Endodermal cell (in vitro differentiated cells): ENCODE measurements at places on chromosomes 13 and 19. TPM values are rescaled to one million over a fixed set of nuclear protein-coding genes. Genes with fewer than 3 reads are reported as not detected.

- DNase-seq: no peak
These were observed 9.8 kb downstream of the KBTBD6 start for GRCh38 chr13:41122838-41123237.

GRCh38 chr19:53463263-53463662, 4.3 kb upstream of the ZNF813 start:
- peak; percentile 94 for DNase-seq

DNA sequence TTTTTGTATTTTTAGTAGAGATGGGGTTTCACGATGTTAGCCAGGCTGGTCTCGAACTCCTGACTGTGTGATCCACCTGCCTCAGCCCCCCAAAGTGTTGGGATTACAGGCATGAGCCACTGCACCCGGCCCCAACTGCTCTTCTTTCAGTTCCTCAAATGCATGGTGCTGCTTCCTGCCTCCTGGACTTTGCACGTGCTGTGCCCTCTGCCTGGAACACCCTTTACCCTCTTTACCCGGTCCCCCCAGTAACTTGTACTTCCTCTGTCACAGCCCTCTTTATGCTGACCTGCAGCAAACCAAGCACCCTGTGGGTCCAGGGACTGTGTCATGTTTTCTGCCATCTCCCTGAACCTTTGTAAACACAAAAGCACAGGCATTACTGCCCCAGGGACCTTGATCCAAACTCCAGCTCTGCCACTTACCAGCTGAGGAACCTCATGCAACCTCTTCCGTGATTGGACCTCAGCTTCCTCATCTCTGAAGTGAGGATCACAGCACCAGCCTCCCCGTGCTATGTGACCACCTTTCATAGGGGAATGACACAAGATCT, 3.8 kb downstream of the BLVRB start:
- no peak for DNase-seq

DNA sequence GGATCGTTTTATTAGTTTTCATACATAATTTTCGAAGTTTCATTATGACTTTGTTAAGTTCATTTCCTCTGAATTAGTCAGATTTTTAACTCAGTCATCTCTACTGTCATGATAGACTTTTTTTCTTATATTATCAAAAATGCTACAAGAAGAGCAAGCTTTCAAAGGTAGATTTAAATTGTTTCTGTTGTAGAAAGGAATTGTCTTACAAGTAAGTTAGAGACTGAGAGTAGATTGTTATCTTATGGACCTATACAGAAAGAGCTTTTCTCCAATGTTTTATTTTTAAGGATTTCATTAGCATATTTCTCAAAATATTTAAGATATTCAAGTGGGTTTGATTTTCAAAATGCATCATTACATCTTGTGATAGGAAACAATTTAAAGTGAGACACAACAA, 2.7 kb downstream of the MAB21L1 start:
- no peak for DNase-seq

GRCh38 chr13:75492389-75492788, 10.4 kb upstream of the TBC1D4 start:
- DNase-seq: no peak

DNA sequence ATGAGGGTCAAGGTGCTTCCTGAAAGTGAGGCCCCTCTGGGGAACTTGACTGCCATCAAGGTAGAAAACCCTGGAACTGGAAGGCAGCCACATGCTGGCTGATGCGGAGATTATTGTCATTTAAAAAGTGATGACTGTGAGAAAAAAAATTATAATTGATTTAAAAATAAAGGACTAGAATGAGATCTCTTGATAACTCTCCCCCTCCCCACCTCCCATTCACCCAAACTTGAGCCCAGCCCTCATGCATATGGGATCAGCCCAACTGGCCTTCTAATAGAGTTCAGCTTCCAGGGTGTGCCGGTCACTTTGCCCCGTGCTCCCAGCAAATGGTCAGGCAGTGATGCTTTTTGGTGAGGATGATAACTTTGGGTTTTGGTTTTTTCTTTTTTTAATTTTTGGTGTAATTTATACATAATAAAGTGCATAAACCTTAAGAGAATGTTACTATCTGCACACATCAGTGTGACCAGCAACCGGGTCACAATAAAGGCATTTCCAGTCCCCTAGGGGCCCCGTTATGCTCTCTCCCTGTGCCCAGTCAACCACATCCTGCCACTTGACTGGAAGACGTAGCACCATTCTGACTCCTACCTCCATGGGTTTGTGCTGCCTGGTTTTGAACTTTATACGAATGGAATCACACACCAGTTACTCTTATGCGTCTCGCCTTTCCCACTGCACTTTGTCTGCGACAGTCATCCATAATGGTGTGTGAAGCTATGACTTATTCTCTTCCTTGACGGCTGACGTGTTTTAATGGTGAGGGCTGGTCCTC, 187.9 kb downstream of the USP12 start:
- no peak for DNase-seq

CYSLTR2 gene
- total RNA-seq: not detected in 2 replicates

DNA sequence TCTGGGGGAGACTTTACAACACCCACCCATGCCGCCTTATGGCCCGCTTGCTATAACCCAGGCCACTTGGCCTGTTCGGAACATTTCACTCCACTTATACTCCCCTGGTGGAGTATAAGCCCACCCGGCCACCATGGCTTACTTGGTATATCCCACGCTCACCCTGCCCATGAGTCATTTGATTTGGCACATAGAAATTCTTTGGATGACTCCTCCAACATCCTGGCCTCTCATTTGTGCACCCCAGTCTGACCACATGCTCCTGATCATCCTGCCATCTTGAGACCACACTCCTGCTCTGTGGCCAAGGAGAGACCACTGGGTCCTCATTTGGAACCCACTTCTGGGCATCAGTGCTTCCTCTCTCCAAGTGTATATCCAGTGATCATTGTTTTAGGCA, 5.2 kb downstream of the SPACA6 start:
- DNase-seq: no peak

- DNase-seq: no peak
These were observed 294.6 kb upstream of the MIR17HG start for GRCh38 chr13:91052876-91053275.

DNA sequence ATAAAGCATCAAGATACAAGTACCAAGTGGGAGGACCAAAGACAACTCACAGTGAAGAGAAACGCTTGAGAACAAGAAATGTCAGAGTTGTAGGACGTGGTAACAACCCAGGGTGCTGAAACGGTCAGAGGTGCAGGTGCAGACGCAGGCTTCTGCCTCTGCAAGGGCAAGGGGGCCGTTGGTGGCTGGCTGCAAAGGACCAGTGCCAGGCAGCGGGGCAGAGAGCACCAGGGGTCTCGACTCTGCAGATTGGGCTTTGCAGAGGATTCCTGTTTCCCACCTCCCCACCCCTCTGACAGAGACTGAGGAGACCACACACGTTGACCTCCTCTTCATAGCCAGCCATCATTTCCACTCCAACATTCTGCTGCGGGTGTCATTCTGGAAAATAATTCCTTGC, 38.3 kb downstream of the RAB20 start:
- DNase-seq: no peak

DNA sequence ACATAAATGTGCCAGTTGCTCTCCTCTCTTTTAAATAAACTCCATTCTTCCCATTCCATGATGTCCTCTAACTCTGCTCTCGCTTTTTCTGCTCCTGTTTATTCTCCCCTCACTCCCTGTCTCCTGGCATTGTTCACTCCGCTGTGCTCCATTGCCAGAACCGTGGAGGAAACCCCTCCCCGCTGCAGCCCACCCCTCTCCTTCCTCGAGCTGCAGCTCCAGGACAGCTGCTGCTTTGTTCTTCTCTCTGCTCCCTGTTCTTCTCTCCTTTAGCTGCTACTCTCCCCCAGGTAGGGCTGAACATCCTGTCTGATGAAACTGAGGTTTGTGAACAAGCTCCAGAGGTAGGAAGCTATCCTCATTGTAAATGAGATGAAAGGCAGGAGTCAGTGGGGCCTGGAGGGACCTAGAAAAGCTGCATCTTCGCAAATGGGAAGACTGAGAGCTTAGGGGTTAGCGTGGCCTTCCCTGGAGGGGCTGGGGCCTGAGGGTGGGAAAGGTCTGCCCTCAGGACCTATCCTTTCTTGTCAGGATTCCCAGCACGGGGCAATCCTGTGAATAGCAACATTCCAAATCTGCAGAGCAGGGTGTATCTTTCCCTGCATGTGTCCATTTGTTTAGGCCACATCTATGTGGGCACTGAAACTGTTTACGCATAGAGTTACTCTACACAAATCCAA, 243.7 kb downstream of the DNAJC15 start:
- no peak for DNase-seq

DNA sequence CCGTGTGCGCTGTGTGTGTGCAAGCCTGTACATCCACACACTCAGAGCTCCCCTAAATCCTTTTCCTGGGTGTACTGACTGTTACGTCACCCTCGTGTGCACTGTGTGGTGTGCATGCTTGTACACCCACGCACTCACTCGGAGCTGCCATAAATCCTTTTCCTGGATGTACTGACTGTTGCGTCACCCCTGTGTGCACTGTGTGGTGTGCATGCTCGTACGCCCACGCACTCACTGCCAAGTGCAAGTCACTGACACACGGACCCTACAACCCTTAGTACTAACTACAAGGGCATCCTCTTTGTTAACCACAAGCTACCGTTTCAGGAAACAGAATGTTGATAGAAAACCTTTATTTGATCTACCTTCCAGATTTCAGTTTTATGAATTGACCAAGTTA, 983.4 kb downstream of the EFNB2 start:
- no peak for DNase-seq

DNA sequence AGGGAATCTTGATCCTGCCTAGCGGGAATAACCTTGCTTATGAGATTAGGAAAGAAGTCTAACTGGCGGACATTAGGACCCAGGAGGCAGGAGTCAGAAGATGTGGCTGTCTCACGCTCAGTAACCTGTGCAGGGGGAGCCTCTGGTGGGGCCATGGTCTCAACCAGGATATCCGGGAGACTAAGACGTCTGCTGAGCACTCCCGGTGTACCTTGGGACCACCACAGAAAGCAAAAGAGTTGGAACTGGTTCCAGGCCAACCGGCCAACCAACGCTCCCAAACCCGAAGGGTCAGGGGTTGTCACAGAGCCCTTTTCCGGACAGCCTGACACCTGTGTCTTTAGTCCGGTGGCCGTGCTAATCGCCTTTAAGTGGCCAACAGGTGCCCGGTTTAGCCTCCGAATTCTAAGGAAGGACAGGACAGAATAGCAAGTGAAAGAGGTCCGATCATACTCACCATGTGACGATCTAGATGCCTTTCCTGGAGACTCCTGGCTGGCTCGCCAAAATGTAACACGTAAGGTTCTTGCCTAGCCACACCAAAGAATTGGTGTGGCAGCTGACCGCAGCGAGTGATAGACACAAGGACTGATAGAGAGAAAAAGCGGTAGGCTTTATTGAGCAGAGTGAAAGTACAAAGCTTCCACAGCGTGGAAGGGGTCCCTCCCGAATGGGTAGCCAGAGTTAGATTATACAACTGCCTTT, 103.9 kb upstream of the DIAPH3 start:
- DNase-seq: peak; percentile 89

GRCh38 chr13:74138241-74138640, 4.0 kb upstream of the KLF12 start:
- DNase-seq: no peak

RGL3 gene
- 125 to 150 TPM (median 130 TPM) in 3 replicates for total RNA-seq

- no peak for DNase-seq
These were observed 494.8 kb downstream of the TBC1D4 start for GRCh38 chr13:74987124-74987690.

ZNF586 gene
- 15.3 and 17.0 TPM in 2 replicates for total RNA-seq

DNA sequence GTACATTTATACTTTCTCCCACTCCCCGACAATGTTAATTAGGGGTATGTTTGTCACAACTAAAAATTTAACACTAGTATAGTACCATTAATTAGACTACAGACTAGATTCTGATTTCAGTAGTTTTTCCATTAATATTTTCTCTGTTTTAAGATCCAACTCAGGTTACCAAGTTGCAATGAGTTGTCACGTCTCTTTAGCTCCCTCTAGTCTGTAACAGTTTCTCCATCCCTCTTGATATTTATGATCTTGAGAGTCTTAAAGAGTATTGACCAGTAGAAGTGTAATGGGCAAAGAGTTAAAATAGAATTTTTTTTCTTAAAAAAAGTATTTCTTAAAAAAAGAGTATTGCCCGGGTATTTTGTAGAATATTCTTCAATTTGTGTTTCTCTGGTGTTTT, 598.1 kb downstream of the TBC1D4 start:
- no peak for DNase-seq

GRCh38 chr19:6032827-6033226, 54.9 kb upstream of the RANBP3 start:
- DNase-seq: peak; percentile 20

HAUS8 gene
- total RNA-seq: 14.2 and 19.4 TPM in 2 replicates

- no peak for DNase-seq
These were observed 72.6 kb upstream of the SERP2 start for GRCh38 chr13:44300895-44301638.

- peak; percentile 71 for DNase-seq
These were observed 277.9 kb downstream of the ZNF536 start for GRCh38 chr19:30649934-30650614.

NLRP11 gene
- not detected in 3 replicates for total RNA-seq

DNA sequence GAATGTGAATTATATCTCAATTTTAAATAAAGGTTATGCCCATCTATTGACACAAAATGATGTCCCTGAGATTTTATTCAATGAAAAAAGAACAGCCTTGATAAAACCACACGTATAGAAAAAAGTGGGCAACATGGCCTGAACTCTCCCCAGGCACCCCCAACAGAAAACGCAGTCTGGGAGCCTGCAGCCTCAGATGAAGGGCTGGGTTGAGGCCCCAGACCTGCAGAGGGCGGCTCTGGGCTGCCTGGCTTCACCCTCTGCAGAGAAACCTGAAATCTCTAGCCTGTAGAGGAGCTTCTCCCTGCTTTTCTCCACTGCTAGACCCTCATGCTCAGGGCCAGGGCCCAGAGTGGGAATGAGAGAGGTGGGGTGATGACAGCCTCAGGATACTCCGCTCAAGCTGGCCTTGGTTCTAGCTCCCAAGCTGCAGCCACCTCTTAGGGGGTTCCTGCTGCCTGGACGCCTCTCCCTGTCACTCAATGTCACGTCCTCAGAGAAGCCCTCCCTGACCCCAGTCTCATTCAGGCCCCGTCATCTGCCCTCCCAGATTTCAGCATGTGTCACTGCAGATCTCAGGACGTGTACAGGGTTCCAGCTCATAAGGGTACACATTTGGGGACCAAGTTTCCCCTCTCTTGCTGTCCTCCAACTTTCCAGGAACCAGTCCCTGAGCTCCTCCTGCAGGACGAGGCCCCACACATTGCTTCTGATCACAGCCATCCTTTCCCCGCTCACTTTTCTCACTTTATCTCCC, 1.8 kb downstream of the MBD3 start:
- DNase-seq: peak; percentile 81

DNA sequence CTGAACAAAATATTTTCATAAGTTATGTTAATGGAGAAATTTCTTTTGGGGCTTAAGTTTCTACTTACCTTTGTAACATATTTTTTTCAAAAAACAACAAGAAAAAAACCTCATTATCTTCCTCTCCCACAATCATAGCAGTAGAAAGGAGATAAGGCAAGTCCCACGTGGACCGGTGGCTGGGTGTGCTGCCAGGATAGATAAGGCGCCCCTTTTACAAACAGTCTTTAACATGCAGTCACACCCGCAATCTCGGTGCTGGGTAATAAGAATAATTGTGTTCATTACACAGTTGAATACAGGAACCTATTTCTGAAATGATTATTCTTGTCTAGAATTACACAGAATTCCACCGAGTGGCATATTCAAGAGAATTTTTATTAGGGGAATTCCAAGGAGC, 1202.3 kb downstream of the UQCRFS1 start:
- DNase-seq: no peak

- no peak for DNase-seq
These were observed 2.2 kb upstream of the CEACAM18 start for GRCh38 chr19:51476164-51476563.
